NCI-H187 treated with DMSO at 0.1 percent for 48 hours (cell line): ENCODE measurements at places on chromosomes 3 and 15.

DNA sequence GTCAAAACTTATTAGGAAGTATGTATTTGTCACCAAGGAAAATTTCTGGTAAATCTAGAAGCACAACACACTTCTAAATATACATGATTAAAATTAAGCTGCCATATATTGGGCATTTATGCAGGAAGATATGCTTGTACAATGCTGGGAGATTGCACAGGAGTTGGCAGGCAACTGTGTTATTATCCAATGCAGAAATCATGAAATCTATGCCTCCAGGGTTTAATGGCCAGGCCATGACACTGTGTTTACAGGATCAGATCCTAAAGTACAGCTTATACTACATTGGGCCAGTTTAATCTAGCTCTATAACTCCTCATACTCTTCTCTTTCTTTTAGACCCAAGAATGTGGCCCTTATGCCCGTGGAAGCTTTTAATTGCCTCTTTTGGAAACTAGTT lies 391.4 kb upstream of the DPH6 start:
- no peak for DNase-seq

DNA sequence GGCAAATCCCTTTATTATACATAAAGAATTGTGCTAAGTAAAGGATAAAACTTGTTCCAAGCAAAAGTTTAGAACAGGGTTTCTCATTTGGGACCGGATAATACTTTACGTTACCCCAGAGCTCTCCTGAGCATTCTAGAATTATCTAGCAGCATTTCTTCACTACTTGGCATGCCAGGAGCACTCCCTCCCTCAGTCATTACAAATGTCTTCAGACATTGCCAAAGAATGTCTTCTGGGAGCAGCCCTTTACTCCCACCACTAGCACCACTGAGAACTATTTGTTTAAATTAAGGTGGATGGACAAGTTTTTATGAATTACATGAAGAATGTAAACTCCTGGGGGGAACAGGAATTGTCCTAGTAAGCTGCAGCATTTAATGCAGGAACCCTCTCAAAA lies 516.4 kb downstream of the GBE1 start:
- no peak for DNase-seq

GRCh38 chr15:85541744-85542143 lies 161.3 kb downstream of the AKAP13 start:
- no peak for DNase-seq

GRCh38 chr3:103393395-103394186 lies 958.8 kb downstream of the ZPLD1 start:
- no peak for DNase-seq

- DNase-seq, result no peak
Observed at GRCh38 chr3:135311699-135312098, 516.6 kb downstream of the EPHB1 start.

DNA sequence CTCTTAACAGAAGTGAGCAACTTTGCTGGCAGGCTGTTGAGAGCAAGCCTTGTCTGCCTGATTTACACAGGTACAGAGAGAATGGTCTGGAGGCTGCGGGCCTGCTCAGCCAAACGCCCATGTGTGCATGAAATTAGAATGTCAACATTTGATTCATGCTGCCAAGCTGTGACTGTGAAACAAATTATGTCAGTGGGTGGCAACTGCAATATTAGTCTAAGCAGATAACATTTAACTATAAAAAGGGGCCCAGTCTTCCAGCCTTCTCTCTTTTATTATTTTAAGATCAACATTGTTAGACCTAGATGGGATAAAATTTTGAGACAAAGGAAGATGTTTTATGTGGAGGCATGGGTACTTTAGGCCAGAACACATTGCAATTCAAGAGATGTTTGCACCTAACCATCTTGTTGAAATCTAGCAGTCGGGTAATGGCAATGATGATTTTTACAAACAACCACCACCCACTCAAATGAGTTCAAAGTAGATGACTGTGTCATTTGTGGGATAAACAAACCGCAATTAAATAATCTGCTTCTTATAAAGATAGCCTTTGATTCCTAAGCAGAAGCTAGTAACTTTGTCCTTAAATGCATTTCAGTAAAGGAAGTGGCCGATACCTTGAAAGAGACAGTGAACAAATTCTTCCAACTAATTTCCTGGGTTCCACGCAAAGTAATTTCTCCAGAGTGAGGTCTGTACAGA lies 70.2 kb downstream of the FOXB1 start:
- DNase-seq, result no peak

DNA sequence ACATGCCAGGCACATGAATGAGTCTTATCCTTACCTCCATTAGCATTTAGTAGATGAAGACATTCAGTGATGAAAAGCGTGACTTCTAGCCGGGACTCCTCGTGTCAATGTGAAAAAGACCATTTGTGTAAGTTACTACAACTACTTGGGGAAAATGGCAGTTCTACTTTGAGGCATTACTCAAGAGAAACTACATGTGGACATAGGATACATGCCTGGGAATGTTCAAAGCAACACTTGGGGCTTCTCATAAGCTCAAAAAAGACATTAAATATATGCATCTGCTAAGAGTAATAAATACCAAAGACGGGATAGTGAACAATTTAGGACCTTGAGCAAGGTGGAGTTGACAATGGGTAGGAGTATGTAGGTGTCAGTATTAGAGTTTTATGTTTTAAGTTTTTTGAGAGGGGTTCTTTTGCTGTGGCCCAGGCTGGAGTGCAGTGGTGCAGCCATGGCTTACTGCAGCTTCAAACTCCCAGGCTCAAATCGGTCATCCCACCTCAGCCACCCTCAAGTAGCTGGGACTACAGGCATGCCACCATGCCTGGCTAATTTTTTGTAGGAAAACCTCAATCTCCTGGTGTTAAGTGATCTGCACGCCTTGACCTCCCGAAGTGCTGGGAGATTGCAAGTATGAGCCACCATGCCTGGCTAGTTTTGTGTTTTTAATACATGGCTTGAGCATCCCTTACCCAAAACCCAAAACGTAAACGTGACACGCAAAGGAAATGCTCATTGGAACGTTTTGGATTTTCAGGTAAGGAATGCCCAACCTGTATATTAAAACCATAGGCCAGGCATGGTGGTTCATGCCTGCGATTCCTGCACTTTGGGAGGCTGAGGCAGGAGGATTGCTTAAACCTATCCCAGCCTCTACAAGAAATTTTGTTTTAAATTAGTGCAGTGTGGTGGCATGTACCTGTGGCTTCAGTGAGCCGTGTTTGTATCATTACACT lies 3.9 kb downstream of the RPLP1 start:
- DNase-seq, result no peak

GRCh38 chr15:53404930-53405493 lies 354.5 kb downstream of the WDR72 start:
- no peak for DNase-seq

DNA sequence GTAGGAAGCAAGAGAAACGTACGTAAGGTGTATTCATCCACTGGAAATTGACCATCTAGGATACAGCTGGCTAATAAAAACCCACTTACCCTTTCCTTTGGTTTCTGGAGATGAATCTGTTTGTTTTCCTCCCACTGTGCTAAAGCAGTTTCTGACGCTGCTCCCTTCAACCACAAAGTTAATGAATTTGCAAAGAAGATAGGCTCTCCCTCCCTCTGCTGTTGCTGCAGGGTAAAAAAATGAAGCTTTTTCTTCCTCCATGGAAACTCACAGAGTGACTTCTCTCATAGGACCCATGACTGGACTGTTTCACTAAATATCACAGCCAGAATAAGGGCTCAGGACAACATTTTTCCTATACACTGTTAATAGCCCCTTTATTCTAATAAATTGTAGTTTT lies 172.1 kb upstream of the LRRN1 start:
- no peak for DNase-seq

DNA sequence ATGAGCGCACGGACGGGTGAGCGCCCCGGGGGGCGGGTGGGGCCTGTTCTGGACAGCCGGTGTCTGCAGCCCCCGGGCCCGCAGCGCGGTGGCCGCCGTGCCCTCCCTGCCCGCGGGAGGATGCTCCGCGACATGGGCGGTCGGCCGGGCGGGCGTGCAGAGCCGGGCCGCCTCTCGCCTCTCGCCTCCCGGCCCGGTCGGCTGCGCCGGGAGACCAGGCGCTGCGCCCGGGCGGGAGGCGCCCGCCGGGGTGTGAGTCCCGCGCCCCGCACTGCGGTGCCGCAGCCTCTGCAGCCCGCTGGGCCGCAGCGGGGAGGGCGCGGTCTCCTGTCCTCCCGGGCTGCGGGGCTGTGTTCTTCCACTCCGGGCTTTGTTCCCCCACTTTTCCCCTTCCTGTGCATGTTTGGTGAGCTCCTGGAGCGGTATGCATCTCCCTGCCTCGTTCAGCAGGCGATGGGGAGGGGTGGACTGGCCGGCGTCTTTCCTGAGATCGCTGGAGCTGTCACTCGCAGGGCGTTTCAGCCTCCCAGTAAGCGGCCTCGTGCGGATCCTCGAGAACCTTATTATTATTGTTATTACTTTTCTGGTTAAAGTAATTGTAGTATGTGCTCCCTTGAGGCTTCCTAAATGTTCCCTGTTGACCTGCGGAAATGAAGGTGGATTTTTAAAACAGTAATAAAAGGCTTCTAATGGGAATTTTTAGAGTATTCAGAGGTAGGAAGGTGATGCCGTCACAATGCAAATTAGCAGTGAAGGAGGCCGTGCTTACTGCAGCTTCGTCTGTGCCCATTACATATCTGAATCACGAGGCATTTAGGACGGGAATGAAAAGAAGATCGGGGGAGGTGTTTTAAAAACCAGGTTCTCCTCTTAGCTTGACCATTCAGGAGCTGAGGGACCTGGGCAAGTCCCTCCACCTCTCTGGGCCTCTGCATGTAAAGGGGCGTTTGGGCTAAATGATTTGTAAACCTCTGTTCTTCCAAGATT lies 593 bp downstream of the TMOD2 start:
- no peak for DNase-seq

- no peak for DNase-seq
Observed at GRCh38 chr3:50316657-50317242, 5.8 kb downstream of the HYAL2 start.

- DNase-seq, result no peak
Observed at GRCh38 chr15:49320351-49320750, 102.7 kb upstream of the FGF7 start.

- DNase-seq, result no peak
Observed at GRCh38 chr3:129116482-129116946, 5.1 kb downstream of the RAB43 start.

DNA sequence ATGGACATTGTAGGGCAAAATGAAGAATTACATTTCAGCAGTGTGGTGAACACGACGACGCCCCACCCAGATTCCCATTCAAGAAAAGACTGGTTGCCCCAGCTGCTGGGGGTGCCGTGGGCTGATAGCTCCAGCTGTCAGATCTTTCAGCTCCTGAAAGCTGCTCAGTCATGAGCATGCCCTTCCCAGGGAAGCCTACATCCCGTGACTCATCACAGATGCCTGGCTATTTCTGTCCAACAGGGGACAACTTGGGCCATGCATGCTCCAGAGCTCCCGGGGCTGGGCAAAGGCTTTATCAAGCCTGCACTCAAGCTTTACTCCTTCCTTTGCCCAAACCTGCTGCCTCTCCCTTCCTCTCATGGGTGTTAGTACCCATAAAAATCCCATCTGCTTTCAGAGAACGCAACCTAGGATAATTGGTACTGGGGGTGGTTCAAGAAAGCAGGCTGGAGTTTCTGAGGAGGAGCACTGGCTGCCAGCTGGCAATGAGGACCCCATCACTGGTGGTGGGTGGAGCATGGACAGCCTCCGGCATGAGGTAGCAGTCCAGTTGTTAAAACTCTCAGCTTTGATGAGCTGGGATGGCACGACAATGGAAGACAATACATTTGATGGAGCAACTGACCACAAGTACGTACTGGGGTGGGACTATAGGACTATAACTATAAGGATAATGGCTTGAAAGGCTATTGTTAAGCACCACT lies 16.4 kb upstream of the ST8SIA2 start:
- DNase-seq, result no peak

DNA sequence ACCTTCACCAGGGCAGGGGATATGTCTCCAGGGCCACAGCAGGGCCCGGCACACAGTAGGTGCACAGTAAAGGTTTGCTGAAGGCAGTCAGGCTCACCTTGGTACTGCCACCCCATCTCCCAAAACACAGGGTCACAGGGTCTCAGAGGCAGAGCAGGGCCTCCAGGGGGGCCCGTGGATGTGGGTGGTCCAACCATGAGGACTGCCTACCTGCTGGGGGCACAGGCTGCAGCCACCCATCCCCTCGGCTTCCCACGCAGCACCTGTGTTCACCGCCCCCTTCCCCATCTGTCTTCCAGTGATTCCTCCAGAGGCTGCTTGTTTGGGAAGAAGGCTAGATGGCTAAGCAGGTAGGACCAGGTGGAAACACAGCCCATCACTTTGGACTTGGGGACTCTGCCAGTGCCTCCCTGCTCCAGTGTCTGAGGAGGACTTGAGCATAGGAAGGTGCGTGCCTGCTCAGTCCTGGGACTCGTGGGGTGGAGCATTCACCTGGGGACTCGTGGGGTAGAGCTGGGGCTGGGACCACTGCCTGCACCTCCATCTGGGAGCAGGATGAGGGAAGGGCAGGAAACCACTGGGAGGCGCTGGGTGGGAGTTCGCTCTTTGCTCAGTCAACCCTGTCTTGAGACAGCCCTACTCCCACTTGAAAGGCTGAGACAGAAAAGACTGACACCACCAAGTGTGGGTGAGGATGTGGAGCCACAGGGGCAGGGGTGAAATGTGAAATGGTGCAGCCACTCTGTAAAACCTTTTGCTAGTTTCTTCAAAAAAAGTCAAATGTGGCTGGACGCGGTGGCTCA lies 18.8 kb upstream of the PLXND1 start:
- no peak for DNase-seq

DNA sequence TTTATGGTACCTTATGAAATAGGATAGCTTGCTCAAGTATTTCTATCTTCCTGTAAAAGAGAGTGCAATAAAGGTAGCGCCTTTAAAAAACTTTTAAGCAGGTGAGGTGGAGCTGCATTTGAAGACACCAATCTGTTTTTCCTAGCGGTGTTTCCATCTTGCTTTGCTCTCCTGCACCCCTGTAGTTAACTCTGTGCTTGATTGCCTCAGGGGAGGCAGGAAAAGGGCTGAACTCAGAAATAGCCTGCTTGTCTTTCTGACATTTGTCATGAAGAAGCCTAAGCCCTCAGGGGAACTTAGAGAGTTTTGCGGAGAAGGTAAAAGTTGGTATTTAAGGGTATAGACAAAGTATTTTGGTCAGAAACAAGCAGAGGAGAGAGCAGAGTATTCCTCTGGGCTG lies 63.0 kb upstream of the TPRG1 start:
- no peak for DNase-seq

DNA sequence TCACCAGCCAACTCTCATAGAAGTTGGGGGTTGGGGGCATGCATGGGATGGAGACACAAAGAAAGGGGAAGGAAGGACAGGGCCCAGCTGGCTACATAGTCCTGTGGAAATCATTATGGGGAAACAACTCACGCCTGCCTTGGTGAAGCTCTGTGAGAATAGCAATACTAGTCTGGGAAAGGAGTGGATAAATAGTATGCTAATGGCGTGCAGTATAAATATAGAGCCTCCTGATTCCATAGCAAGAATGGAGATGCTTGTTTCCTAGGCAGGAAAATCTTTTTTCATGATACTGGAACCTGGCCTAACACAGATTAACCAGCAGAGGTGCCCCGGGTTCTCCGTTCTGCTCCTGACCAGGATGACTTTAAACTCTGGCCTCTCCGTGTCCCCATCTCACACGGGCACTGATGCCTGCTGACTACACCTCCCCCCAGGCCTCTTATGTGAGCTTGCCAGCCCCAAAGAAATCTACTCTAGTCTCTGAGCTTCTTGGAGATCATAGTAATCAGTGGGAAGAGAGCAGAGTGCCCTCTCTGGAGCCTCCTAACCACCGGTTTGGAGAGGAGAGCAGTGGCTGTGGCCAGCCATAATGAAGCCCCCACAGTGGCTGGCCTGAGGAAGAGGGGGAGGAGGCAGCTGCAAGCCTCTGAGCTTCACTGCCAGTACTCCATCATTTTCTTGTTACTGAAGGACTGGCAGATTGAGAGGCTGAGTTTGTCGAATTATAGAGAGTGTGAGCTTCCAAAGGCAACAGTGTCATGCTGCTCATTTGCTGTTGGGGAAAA lies 355.0 kb upstream of the SEMA6D start:
- no peak for DNase-seq

GRCh38 chr15:77185242-77185785 lies 114.4 kb upstream of the TSPAN3 start:
- DNase-seq, result no peak
